ENCODE measurements at places on chromosomes 12 and 14. TPM values are rescaled to one million over a fixed set of nuclear protein-coding genes. Genes with fewer than 3 reads are reported as not detected.
A peak's percentile ranks its signal among the peaks of the same experiment; 100 is the strongest.

The POLE gene
- total RNA-seq, result 82.7 TPM

DNA sequence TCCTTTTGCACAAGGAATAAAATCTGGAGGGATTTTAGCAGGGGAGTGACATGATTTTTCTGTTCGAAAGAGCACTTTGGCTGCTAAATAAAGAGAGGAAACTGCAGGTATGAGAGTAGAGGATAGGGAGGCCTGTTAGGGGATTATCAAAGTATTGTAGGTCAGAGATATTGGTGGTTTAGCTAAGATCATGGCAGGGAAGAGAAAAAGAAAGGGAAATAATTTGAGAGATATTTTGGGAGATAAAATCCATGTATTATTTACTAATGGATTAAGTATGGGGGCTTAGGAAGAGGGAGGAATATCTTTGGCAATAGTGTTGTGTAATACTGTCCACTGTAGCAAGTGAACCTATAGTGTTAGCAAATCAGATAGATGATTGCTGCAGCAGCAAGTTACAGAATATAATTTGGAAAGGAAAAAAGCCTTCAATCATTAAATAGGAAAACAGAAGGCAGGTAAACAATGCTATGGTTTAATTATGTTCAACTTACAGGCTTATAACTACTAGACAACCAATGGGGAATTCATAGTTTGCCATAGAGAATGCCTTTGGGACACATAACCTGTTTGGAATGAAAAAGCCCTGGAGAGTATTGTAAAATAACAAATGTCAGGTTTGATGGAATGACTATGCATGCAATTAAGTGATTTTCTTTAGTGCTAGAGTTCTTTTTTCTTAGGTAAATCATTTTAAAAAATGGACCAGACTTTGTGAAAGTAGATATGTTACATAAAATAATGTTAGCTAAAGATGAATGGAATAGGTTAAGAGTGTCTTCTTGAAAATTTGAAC is 50.5 kb downstream of the ADIPOR2 start:
- peaks cover 12% of the 10 kb centered on the region for H3K4me1 ChIP-seq
- H3K36me3 ChIP-seq, result no peaks in the 10 kb centered on the region
- no peaks in the 10 kb centered on the region for H3K27me3 ChIP-seq
- H3K4me3 ChIP-seq, result no peak overlapping the region
- H3K27ac ChIP-seq, result no peak overlapping the region

DNA sequence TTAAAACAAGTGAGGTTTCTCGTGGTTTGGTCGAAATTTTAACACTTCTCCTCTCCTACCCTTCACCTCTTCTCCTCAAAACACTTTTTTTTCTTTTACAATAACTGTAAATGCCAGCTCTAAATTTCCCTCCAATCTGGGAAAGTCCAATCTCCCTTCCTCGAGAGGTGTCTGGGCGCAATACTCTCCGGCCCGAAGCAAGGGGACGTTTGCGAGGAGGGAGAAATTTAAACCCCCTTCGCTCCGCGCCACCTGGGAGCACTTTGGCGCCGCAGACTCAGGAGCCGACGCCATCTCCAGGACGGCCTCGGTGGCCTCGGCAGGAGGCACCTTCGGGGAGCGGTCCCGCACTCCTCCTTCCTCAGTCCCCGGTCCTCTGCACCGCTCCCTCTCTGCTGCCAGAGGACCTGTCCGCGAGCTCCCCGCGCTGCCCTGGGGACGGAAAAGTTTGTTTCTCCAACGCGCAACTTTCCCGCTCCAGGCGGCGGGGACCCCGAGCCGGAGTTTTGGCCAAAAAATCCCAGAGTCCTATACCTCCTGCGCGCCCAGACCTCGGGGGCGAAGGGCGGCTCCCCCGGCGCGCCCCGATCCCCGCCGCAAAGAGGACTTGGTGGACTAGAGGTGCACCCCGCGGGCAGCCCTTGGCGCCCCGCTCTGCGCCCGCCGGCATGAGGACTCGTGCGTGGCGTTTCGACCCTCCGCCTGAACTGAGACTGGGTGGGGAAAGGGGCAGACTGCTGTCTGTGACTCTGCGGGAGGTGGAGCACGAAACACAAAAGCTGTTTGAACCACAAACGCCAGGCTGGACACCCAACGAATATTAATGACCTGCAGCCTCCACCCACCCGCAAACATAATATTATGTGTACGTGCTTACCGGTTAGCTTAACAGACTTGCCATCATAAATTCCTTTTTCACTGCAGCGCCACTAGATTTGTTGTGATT is 95.2 kb upstream of the HMGA2 start:
- H3K4me1 ChIP-seq, result peaks cover 6% of the 10 kb centered on the region
- H3K27me3 ChIP-seq, result peaks cover 37% of the 10 kb centered on the region
- no peaks in the 10 kb centered on the region for H3K36me3 ChIP-seq
- H3K4me3 ChIP-seq, result peak overlapping the region; percentile 53
- peak; percentile 37 for DNase-seq

GRCh38 chr14:34874386-34875030 is 652 bp downstream of the BAZ1A start:
- H3K27ac ChIP-seq, result peak overlapping the region; percentile 84
- H3K4me3 ChIP-seq, result peak overlapping the region; percentile 85
- no peaks in the 10 kb centered on the region for H3K27me3 ChIP-seq
- H3K4me1 ChIP-seq, result peaks cover 14% of the 10 kb centered on the region
- H3K36me3 ChIP-seq, result no peaks in the 10 kb centered on the region
- peak; percentile 62 for DNase-seq

DNA sequence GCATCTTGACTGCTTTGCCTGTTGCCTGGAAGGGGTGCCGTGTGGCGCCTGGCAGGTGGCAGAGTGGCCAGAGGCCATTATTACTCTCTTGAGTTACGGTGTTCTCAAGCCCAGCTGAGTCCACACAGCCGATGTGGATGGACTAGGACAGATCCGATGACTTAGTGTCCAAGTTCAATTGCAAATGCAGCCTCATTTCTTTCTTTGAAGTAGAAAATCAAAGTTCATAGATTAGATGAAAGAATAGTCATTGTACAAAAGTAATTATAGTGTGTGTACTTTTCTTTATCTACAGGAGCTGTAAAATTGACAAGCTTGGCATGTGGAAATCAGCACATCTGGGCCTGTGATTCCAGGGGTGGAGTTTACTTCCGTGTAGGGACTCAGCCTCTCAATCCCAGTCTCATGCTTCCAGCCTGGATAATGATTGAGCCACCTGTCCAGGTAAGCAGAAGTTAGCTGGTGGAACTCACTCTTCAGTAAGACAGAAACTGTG is 44.7 kb downstream of the ANKRD9 start:
- H3K27ac ChIP-seq, result no peak overlapping the region
- no peaks in the 10 kb centered on the region for H3K4me1 ChIP-seq
- DNase-seq, result no peak
- no peaks in the 10 kb centered on the region for H3K36me3 ChIP-seq
- H3K4me3 ChIP-seq, result no peak overlapping the region
- no peaks in the 10 kb centered on the region for H3K27me3 ChIP-seq
